Neural crest cell (in vitro differentiated cells): ENCODE measurements at places on chromosomes 13 and 19. TPM values are rescaled to one million over a fixed set of nuclear protein-coding genes. Genes with fewer than 3 reads are reported as not detected.

- DNase-seq, result no peak
Observed at GRCh38 chr13:79528759-79529191, 47.8 kb downstream of the NDFIP2 start.

TTYH1 gene
- total RNA-seq, result 180 and 207 TPM in 2 replicates

ADAMTSL5 gene
- not detected in 2 replicates for total RNA-seq

DNA sequence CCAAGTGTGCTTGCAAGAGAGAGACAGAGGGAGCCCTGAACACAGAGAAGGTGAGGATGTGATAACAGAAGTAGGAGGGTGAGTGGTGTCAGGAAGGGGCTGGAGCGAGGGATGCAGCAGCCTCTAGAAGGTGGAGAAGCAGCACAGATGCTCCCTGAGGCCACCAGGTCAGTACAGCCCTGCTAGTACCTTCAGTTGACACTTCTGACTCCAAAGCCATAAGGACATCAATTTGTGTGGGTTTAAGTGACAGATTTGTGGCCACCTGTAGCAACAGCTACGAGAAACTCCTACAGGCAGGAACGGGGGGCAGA, 6.9 kb downstream of the ERICH4 start:
- DNase-seq, result no peak

GRCh38 chr13:44416301-44416700, 42.7 kb downstream of the SERP2 start:
- DNase-seq, result no peak

- DNase-seq, result no peak
Observed at GRCh38 chr19:33300009-33300893, 2.1 kb downstream of the CEBPA start.

- no peak for DNase-seq
Observed at GRCh38 chr13:64007339-64007738, 2591.7 kb upstream of the PCDH20 start.

ZNF134 gene
- 31.7 and 32.1 TPM in 2 replicates for total RNA-seq

GRCh38 chr19:48451624-48452023, 3.8 kb upstream of the KCNJ14 start:
- DNase-seq, result no peak

- DNase-seq, result peak; percentile 29
Observed at GRCh38 chr19:11421371-11422098, 2.4 kb upstream of the RGL3 start.

DNA sequence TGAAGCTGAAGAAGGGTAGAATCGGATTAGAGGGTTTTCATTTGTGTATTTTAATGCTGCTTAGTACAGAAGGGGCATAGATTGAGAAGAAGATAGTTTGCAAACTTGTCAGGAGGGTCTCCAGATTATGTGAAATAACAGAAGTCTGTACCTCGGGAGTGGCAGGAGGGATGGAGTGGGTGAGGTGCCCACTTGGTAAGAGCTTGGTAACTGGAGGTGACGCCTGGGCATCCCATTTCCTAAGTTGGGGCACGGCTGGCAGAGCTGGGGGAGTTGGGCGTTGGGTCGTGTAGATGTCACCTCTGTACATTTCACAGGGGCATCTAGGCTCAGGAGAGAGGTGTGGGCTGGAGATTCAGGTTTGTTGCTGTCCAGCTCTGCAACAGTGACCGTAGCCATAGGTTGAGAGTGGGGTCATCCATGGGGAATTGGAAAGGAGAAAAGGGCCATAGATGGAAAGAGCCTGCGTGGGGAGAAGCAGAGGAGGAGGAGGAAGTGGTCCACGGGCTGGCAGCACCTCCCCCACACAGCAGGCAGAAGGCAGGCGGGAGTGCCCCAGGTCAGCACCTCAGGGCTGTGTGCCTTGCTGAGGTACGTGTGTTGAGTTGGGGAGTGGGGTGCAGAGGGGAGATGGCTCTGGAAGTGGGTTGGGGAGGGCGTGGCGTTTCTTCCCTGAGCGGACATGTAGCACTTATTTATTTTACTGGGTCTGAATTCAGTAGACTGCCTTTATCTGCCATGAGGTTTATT, 31.2 kb downstream of the MPHOSPH8 start:
- DNase-seq, result no peak

ZNF98 gene
- not detected in 2 replicates for total RNA-seq

GRCh38 chr19:1754636-1755466, 1.5 kb downstream of the ONECUT3 start:
- DNase-seq, result no peak

KLHL1 gene
- total RNA-seq, result 0.23 TPM in 1 of 2 replicates, not detected in the other

DNA sequence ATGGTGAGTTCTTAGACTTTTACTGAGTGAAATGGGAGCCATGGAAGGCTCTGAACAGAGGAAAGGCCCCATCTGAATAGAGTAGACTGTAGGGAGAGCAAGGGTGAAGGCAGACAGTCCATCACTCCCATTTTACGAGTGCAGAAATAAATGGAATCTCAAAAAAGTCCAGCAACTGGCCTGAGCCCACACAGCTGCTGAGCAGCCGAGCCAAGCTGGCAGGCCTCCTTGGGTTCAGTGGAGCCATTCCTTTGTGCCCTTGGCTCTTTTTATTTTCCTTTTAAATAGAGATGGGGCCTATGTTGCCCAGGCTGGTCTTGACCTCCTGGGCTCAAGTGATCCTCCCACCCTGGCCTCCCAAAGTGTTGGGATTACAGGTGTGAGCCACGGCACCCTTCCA, 1.0 kb upstream of the MYH14 start:
- DNase-seq, result no peak

RNF225 gene
- total RNA-seq, result 1.5 and 1.6 TPM in 2 replicates

SELENOV gene
- not detected in 2 replicates for total RNA-seq

- DNase-seq, result no peak
Observed at GRCh38 chr13:34208336-34208735, 390.4 kb downstream of the RFC3 start.

DNA sequence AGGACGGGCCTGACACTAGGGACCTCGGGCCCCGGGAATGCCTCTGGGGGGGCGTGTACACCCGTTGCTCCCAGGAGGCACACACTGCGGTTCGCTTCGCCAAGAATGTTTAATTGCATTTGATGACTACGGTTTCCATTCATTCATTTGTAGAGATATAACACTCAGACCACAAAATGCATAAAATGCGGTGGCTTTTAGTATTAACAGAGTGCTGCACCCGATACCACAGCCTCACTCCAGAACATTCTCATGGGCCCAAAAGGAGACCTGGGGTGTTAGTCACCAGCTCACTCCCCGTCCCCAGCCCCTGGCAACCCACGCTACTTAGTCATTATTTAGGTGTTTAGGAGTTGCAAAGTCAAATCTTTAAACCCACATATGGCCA, 21.8 kb downstream of the HCN2 start:
- no peak for DNase-seq

- DNase-seq, result no peak
Observed at GRCh38 chr19:32812036-32812435, 57.5 kb downstream of the SLC7A9 start.

ZNF66 gene
- 16.4 and 19.0 TPM in 2 replicates for total RNA-seq

C19orf33 gene
- not detected in 2 replicates for total RNA-seq

- DNase-seq, result no peak
Observed at GRCh38 chr19:10332158-10332964, 968 bp downstream of the RAVER1 start.

DNA sequence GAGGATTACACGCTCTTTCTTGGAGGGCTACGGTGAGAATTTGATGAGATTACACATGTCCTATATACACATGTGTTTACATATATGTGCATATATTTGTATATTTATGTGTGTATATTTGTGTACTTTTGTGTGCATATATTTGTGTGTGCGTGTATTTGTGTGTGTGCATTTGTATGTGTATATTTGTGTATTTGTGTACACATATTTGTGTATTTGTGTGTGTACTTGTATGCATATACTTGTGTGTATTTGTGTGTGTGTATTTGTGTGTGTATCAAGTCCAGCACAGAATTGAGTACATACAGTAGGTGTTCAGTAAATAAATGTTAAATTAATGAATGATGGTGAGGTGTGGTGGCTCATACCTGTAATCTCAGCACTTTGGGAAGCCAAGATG, 1.8 kb downstream of the TMEM143 start:
- DNase-seq, result no peak

SYNGR4 gene
- total RNA-seq, result not detected in 2 replicates

DNA sequence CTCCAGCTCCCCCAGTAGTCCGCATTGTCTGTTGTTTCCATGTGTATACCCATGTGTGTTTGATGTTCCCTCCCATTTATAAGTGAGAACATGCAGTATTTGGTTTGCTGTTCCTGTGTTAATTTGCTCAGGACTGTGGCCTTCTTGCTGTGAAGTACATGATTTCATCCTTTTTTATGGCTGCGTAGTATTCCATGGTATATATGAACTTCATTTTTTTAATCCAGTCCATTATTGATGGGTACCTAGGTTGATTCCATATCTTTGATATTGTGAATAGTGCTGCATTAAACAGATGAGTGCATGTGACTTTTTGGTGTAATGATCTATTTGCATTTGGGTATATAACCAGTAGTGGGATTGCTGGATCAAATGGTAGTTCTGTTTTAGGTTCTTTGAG, 175.2 kb downstream of the PDS5B start:
- no peak for DNase-seq

C2CD4C gene
- total RNA-seq, result 5.6 and 6.7 TPM in 2 replicates

GRCh38 chr13:66972659-66973058, 257.5 kb downstream of the PCDH9 start:
- no peak for DNase-seq

DNA sequence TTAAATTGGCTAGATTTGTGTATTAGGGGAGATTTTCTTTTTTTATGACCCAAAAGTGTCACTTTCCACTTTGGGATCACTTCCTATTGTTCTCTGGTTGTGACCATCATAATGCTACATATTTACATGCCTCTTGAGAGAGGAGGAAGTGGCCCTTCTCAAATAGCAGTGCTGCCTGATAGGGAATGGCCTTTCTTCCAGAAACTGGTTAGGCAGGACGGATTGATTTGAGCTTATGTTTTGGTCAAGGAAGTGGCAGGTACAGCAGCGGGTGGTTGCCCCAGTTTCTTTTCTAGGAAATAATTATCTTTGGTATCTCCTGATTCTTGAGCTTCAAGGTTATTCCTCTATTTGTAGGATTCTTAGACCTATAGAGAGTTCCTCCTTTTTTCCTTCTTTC, 21.9 kb upstream of the WTIP start:
- DNase-seq, result no peak

DNA sequence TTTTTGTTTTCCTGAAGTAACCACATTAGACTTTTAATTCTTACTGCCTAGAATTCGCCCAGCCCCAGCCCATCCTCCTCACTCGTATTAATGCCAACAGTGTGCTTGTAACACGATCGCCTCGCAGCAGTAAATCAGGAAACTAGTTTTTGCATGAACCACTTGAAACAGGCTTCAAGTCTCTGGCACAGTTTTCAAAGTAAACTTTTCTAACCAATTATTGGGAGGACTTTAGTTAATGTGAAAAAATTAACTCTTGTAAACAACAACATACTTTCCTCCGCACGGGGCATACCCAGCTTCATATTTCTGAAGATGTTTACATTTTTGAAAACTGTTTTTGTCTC, 39.2 kb downstream of the TNFRSF19 start:
- DNase-seq, result no peak

C19orf67 gene
- not detected in 2 replicates for total RNA-seq

DNA sequence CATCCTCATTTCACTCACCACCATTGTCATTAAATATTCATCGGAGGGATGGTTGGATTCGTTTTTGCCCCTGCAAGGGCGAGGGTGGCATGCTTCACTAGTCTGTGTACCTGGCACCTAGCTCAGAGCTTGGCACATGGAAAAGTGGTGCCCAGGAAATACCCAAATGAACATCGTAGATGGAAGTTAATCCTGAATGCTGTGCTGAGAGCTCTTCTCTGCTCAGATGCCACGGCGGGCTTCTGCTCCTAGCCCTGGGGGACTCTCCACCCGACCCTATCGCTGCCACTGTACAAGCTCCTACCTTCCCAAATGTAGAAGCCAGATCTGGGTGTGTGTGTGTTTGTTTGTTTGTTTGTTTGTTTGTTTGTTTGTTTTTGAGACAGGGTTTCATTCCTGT, 113.0 kb upstream of the ZNF507 start:
- no peak for DNase-seq

TMC4 gene
- total RNA-seq, result 0.28 TPM in 1 of 2 replicates, not detected in the other

CBY2 gene
- not detected in 2 replicates for total RNA-seq

PROSER3 gene
- total RNA-seq, result 63.4 and 64.0 TPM in 2 replicates

- no peak for DNase-seq
Observed at GRCh38 chr13:111789011-111789410, 277.9 kb upstream of the SOX1 start.

DNA sequence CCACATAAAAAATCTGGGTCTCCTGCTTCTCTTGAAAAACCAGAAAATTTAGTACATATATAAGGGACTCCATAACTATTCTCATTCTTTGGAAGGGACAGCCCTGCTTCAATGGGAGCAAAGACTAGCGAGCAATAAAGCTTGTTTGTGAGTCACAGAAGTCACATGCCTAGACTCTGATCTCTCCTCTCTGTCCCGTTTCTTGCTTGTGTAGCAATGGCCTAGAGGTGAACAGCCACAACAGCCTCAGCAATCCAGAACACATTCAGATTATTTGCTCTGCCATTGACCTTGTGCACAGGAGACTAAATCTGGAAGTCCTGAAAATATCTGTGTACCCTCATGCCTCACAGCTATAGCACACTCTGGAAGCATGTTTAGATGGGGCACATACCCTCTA, 43.2 kb downstream of the SCGB2B2 start:
- no peak for DNase-seq

ZBTB32 gene
- not detected in 2 replicates for total RNA-seq

C1QTNF9B gene
- total RNA-seq, result not detected in 2 replicates

GRCh38 chr19:43634068-43634467, 5.6 kb downstream of the CADM4 start:
- no peak for DNase-seq

GRCh38 chr19:35462476-35462953, 14.5 kb downstream of the FFAR2 start:
- no peak for DNase-seq

DNA sequence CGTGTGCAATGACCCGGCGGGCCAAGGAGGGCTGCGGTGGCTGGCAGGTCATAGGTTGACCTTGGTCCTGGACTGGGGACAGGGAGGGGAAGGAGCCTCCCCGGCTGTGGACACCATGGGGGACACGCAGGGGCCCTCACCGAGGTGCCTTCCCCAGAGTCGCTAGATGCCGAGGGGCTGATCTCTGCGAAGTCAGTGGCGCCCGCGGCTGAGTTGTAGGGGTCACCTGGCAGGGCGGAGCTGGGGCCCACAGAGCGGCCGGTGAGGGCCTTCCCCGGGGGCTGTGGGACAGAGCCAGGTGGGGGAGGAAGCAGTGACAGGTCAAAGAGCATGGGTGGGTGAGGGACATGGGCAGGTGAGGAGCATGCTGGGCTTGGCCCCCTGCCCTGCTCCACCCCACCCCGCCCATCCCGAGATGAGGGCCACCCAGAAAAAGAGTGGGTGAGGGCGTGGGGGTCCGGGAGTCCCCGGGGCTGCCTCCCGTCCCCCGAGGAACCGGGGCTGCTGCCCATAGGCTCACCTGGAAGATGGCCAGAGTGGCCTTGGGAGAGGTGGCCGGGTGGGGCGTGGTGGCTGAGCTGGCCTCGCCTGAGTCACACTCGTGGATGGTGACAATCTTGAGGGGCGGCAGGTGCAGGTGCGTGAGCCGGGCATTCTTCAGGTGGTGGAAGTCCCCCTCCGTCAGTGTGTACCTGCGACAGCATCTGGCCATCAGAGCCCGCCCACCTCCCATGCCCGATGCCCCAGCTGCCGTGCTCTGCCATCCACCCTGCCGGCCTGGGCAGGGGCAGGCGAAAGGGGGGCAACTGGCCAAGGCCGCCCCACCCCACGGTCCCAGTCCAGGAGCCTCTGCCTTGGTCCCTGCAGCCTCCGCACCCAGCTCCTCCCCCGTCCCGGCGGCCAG, 3.5 kb downstream of the CBARP start:
- DNase-seq, result no peak

- no peak for DNase-seq
Observed at GRCh38 chr19:15640294-15640903, at the start of gene CYP4F3. TSS of gene CYP4F3 (plus strand) at chr19:15640897. CDS start at chr19:15641416, 519 bp downstream.
